Upper lobe of left lung (tissue), 6 donors: ENCODE measurements at places on chromosomes 4 and X. TPM values are rescaled to one million over a fixed set of nuclear protein-coding genes. Genes with fewer than 3 reads are reported as not detected.
A peak's percentile ranks its signal among the peaks of the same experiment; 100 is the strongest.

GRCh38 chr4:64340218-64341110 lies 68.8 kb downstream of the TECRL start:
- no peak for DNase-seq

DNA sequence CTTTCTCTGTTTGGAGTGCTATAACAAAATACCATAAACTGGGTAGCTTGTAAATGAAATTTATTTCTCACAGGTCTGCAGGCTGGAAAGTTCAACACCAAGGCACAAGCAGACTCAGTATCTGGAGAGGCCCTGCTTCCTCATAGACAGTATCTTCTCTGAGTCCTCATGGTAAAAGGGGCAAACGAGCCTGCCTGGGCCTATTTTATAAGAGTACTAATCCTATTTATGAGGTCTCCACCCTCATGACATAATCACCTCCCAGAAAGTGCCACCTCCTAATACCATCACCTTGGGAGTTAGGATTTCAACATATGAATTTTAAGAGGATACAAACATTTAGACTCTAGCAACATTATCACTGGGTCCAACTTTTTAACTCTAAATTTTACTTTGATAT lies 200.3 kb downstream of the STPG2 start:
- no peak for DNase-seq

DNA sequence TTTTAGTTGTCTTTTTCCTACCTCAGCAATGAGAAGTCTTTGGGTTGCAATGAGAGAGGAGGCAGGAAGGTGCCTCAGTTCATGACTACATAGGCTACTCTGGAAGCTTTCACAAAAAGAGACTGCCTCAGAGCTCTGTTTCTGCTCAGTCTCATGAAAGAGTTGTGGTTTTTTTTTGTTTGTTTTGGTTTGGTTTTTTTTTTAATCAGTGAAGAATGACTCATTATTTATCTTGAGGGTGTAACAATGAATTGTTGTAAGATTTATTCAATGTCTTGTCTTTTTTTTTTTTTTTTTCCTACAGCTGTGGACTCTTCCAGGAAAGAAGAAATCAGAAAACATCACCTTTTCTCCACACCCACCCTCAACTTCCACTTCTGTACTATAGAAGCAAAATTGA lies 67.5 kb upstream of the CXCL13 start:
- DNase-seq: no peak

- no peak for DNase-seq
Observed at GRCh38 chr4:145501051-145501660, 19.5 kb downstream of the SMAD1 start.

GRCh38 chrX:24426921-24427746 lies 38.0 kb upstream of the PDK3 start:
- no peak for DNase-seq

GRCh38 chr4:139977838-139978609 lies 176.0 kb downstream of the MAML3 start:
- peak; percentile 70 for DNase-seq

GRCh38 chr4:2006367-2006766 lies 2.4 kb downstream of the NELFA start:
- no peak for DNase-seq

DNA sequence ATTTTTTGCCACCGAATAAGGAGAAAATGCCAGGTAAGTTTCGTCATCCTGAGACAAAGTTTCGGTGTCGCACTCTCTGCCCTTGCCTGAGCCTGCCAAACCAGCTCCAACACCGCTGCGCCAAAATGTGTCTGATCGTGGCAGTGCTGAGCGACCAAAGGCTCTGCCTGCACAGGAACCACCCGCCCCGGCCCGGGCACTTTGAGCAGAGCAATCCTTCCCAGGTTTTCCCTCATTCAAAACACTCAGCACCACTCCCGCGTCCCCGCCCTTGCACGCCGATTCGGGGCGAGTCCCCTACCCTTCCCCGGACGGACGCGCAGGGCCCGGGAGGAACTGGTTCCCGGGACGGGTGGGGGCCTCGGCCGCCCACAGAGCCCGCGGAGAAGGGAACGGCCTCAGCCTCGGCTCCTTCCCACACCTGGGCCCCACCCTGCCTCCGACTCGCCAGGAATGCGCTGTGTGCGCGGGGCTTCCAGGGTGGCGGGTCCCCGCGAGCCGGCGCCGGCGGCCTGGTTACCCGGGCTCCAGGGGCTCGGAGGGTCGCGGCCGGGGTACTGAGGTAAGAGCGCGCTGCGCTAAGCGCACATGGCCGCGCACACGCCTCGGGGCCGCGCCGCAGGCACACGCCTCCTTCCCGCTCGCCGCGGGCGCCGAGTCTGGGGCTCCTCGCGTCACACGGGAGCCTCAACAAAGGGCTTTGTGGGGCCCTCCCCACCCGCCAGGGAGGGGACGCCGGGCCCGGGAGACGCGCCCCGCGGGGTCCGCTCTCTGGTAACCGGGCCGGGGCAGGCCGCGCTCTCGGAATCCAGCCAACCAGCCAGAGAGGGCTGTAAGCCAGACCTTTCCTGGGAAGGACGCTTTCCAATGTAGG lies at the start of gene C4orf36:
Gene C4orf36 (minus strand): TSS at position 661 of the 874 bp plus-strand sequence. CDS start 902 bp downstream, outside the sequence.
- DNase-seq: peak; percentile 84

GRCh38 chrX:152658302-152658701 lies 20.6 kb downstream of the GABRQ start:
- DNase-seq: no peak

DNA sequence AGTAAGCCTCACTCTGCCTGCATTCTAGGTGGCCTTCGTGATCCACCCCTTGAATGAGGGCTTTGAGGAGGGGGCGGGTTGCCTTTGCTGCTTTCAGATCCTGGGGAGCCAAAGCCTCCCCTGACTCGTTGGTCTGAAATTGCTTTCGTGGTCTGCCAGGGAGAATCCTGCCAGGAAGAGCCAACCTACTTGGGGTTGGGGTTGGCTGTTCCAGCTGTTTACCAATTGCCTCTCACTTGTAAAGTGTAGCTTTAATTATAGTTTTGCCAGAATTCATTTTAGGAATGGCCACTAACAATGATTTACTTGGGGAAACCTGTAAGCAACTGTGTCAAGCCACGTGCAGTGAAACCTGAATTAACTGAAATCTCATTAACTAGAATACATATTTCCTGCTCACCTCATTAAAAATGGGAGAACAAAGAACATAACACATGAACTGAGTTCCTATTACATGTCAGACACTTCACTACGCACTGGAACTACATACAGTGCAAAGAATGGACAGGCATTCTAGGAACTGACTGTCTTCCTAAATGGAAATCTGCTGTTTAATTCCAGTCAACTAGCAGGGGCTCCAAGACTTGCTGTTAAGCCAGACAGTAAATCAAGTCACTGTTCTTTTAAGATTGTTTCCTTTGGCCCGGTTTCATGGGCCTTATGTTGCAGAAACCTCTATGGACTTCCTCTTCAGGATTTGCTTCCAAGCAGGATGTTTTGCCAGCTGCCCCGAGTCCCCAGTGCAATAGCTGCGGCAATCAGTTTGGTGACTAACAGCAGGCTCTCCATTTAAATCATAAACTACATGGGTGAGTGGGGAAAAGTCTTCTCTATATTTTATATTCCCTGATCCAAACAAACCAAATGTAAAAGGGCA lies 16.4 kb upstream of the NKRF start:
- peak; percentile 24 for DNase-seq

DNA sequence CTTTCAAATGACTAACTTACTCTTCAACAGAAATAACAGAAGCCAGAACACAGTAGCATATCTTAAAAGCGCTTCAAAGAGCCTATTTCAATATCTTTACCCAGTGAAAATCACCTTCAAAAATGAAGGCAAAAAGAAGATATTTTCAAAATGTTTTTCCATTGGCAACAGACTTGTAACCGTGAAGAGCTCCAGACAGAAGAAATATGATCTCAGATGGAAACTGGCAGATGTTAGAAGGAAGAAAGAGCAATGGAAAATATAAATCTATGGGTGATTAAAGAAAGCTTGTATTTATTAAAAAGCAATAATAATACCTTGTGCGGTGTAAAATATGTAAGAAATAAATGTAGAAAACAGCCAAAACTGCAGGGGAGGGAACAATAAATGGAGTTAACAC lies 35.7 kb downstream of the PRKG2 start:
- DNase-seq: no peak

Gene UVSSA
- total RNA-seq: 40.9 TPM

Gene HTATSF1
- total RNA-seq: 56.4 TPM

Gene XAGE1A
- total RNA-seq: not detected
